Activated T-helper 2 cell treated with anti-CD3 and anti-CD28 coated beads, Interferon-gamma antibody, Interleukin-2, Interleukin-4, amounts not matched to agents 10 μg/mL and 5 μg/mL and 100 μg/mL, durations not matched to agents 14 hours and 24 hours and 36 hours (primary cell): ENCODE measurements at places on chromosomes 5 and 9. TPM values are rescaled to one million over a fixed set of nuclear protein-coding genes. Genes with fewer than 3 reads are reported as not detected.
A peak's percentile ranks its signal among the peaks of the same experiment; 100 is the strongest.

- DNase-seq, result peak; percentile 74
These were observed 57.9 kb downstream of the DOCK8 start for GRCh38 chr9:272251-273213.

The PCDHA2 gene
- total RNA-seq, result not detected in 2 replicates

- DNase-seq, result no peak
These were observed 78.3 kb downstream of the ADAMTS16 start for GRCh38 chr5:5218396-5218795.

The MCC gene
- 1.6 and 2.1 TPM in 2 replicates for total RNA-seq

The LRRC19 gene
- total RNA-seq, result not detected in 2 replicates

GRCh38 chr5:180340856-180341255, 12.3 kb downstream of the GFPT2 start:
- no peak for DNase-seq

- DNase-seq, result peak; percentile 38
These were observed 110.4 kb downstream of the TRPM6 start for GRCh38 chr9:74777136-74777879.

The ISL1 gene
- total RNA-seq, result not detected in 2 replicates

DNA sequence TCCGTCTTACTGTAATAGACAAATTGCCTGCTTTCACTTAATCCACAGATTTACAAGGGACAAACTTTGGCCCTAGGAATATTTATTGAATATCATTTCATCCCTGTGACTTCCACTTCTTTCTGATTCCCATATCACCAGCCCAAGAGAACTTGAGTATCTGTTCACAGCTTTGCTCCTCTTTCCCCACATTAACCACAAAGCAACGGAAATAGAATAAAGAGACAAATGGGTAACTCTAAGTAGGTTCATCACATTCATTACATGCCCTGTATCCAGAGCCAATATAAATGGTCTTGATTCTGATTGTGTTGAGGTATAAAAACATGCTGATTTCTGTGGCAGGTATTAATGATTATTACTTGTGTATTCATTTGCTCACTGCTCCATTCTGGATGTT, 41.9 kb downstream of the TMEM252 start:
- DNase-seq, result no peak

The GAS1 gene
- total RNA-seq, result 0.32 and 0.41 TPM in 2 replicates

DNA sequence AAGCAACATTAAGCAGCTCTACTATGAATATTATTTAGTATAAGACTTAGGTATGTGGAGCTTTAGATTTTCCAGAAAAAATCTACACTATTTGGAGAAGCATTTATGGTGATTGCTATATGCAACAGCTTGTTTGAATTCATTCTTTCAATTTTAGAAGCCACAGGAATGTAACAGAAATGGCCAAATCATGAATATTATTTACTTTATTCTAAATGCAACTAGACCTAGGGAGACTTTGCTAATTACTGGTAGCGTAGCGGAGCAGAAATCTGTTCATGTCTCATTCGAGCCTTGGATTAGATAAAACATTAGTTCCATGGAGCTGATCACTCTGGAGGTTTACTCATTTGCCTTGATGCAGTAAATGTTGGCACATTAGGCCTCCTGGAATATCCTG, 290.2 kb downstream of the ZNF608 start:
- no peak for DNase-seq

DNA sequence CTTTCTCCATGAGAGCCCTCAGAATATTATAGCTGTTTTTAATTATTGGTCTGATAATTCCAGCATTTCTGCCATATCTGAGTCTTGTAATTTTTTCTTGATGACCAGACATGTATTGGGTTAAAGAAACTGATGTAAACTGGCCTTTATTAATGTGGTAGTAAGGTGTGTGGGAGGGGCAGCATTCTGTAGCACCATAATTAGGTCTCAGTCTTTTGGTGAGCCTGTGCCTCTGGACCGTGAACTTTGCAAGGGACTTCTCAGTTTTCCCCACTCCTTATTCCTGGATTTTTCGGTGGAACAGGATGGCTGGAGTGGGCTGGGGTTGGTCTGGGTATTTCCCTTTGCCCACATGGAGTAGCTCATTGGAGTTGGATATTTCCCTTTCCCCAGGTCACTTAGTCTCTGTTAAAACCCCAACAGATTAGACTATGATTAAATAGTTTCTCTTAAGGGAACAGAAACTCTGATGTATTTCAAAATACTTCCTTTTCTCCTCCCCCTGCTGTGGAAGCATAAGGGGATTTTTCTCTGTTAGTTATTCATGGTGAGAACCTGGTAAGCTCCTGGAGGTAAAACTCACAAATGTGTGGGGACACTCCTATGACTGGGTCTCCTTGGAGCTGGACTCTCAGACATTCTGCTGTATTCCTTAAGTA, 52.4 kb downstream of the FSD1L start:
- no peak for DNase-seq

- DNase-seq, result no peak
These were observed 54.5 kb downstream of the ZNF366 start for GRCh38 chr5:72452515-72453245.

DNA sequence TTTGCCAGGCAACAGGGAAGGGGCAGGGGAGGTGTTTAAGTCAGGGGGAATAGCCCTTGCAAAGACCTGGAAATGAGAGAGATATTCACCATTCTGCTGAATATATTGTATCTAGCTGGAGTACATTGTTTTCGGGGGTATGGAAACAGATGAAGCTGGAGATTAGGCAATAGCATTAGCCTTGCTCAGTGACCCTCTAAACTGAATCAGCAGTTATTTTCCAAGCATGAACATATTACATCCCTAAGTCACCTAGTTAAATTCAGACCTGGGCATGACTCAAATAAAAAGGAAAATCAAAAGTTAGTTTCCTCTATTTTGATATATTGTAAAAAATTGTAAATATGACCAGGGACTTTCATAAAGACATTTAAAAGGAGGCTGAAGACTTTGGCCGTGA, 544.6 kb upstream of the TRPC7 start:
- no peak for DNase-seq

GRCh38 chr5:136285096-136285855, 80.1 kb downstream of the TRPC7 start:
- DNase-seq, result no peak

- DNase-seq, result no peak
These were observed 218.5 kb upstream of the SLC30A5 start for GRCh38 chr5:68875351-68875750.

The HK3 gene
- total RNA-seq, result 0.25 and 0.52 TPM in 2 replicates

DNA sequence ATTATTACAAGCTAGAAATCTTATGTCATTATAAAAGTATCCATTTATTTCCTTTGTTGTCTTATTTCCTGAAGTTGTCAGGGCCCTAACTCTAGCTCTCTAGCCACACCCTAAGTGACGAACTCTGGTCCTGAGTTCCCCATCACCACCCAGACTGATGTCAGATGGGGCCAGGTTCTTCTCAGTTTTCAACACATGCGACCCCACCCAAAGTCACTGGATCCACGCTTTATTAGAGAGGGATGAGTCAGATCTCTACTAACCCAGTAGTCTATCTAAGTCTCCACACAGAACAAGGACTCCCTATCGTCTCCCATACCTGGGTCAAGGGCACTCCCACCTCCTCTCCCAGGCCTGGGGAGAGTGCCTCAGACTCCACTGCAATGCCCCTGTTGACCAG, 6.8 kb upstream of the FEM1C start:
- DNase-seq, result no peak

The NFIB gene
- 0.02 TPM in 1 of 2 replicates, not detected in the other for total RNA-seq

- no peak for DNase-seq
These were observed 892.1 kb downstream of the TLE1 start for GRCh38 chr9:80797101-80797829.

DNA sequence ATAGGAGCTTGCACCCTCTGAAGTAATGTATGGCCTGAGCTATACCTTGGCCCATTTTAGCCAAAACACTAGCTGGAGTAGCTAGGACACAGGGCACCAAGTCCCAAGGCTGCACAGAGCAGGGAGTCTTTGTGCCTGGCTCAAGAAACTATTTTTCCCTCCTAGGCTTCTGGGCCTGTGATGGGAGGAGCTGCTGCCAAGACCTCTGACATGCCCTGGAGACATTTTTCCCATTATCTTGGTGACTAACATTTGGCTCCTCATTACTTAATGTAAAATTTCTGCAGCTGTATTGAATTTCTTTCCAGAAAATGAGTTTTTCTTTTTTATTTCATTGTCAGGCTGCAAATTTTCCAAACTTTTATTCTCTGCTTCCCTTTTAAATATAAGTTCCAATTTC, 1099.2 kb downstream of the CDH18 start:
- DNase-seq, result no peak

GRCh38 chr5:54873691-54874090, 111.7 kb downstream of the ESM1 start:
- no peak for DNase-seq

DNA sequence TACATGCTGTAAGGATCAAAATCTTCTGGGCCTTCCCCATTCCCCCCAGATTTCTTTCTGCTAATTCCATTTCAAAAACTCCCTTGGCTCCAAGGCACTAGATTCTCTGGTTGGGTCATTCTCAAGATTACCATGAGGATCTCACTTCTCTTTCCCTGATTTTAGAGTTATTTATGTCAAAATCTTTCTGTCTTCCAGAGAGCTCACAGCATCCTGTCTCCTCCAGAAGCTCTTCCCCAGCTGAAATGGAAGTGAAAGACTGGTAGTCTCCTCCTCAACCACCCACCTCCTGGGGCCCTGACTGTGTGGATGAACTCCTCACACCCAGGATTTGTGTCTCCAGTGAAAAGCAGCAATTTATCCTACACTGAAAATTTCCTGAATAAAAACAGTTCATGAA, 11.9 kb upstream of the ZNF366 start:
- DNase-seq, result no peak

The IFNB1 gene
- not detected in 2 replicates for total RNA-seq

- no peak for DNase-seq
These were observed 205.4 kb downstream of the LURAP1L start for GRCh38 chr9:12980085-12980851.
